ENCODE measurements at places on chromosomes 3 and 15.

- no peak for DNase-seq
Measured at GRCh38 chr3:52866427-52866826, 30.9 kb downstream of the STIMATE start.

GRCh38 chr3:33665294-33665693 is 52.8 kb downstream of the CLASP2 start:
- DNase-seq = no peak

- no peak for DNase-seq
Measured at GRCh38 chr3:110494728-110495127, 576.9 kb upstream of the NECTIN3 start.

GRCh38 chr3:55779543-55779942 is 292.4 kb upstream of the WNT5A start:
- no peak for DNase-seq

- DNase-seq = no peak
Measured at GRCh38 chr3:42524751-42525150, 22.3 kb downstream of the VIPR1 start.

GRCh38 chr15:61064651-61065050 is 164.5 kb downstream of the RORA start:
- DNase-seq = no peak

- DNase-seq = no peak
Measured at GRCh38 chr3:24136624-24137310, 191.7 kb downstream of the NR1D2 start.

GRCh38 chr15:91099995-91100813 is at the start of gene SV2B:
TSS of gene SV2B (plus strand) at chr15:91100257. CDS start at chr15:91226264, 126,007 bp downstream.
- peak; percentile 2 for DNase-seq

DNA sequence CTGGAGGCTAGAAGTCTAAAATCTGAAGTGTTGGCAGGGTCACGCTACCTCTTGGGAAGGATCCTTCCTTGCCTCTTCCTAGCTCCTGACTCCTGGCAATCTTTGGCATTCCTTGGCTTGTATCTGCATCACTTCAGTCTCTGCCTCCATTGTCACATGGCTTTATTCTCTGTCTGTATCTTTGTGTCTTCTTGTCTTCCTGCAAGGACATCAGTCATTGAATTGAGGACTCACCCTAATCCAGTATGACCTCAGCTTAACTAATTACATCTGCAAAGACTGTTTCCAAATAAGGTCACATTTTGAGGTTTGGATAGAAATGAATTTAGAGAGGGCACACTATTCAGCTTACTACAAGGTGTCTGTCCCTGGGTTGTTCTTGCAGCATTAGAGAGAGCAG is 31.1 kb upstream of the UTS2B start:
- DNase-seq = no peak

- no peak for DNase-seq
Measured at GRCh38 chr15:42421376-42421775, 62.1 kb downstream of the CAPN3 start.

DNA sequence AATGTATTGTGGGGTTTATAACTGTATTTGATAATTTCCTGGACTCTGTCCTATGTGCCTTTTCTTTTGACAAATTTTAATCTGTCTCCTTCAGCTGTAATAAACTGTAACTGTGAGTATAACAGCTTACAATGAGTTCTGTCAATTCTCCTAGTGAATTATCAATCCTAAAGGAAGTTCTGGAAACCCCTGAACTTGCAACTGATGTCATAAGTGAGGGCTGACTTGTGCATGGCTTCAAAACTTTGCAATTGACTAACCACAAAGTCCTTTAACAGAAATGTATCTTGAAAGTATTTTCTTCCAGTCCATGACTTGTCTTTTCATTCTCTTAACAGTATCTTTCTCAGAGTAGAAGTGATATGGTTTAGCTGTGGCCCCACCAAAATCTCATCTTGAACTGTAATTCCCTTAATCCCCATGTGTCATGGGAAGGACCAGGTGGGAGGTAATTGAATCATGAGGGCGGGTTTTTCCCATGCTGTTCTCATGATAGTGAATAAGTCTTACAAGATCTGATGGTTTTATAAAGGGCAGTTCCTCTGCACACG is 108.3 kb downstream of the TFDP2 start:
- DNase-seq = no peak

GRCh38 chr3:66439666-66440344 is 61.0 kb downstream of the LRIG1 start:
- no peak for DNase-seq

- no peak for DNase-seq
Measured at GRCh38 chr15:33091983-33092693, 102.4 kb downstream of the FMN1 start.

DNA sequence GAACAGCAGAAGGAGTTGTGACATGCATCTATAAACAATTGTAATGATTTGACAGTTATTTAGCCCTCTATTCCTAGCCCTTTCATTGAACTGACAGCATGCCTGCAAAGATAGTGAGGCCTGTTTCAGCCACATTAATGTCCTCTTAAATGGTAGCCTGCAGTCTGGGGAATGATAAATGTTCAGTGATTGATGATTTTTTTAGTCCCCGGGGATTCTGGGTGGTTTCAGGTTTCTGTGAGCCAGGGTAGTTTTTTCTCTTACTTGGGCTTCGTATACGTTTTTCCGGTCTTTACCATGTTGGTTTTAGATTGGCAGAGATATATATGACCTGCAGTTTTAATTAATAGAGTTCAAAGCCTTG is 172.0 kb downstream of the TCF12 start:
- no peak for DNase-seq

DNA sequence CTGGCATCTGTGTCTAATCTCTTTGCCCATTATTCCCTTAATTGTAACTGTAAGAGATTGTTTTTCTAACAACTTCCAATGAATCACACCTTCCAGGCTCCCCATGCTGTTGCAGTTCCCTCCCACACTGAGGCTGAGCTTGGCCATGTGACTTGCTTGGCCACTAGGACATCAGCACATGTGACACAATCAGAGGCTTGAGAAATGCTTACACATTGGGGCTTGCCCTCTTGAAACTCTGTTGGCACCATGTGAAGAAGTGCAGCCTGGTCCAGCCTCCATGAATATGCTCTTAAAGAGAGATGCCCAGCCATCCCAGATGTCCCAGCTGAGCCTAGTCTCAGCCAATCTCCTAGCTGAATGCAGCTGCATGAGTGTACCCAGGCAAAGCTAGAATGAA is 326.8 kb upstream of the SOX2 start:
- no peak for DNase-seq

- no peak for DNase-seq
Measured at GRCh38 chr3:14915636-14916222, 31.7 kb upstream of the NR2C2 start.

GRCh38 chr3:135558150-135558783 is 407.3 kb upstream of the PPP2R3A start:
- no peak for DNase-seq

DNA sequence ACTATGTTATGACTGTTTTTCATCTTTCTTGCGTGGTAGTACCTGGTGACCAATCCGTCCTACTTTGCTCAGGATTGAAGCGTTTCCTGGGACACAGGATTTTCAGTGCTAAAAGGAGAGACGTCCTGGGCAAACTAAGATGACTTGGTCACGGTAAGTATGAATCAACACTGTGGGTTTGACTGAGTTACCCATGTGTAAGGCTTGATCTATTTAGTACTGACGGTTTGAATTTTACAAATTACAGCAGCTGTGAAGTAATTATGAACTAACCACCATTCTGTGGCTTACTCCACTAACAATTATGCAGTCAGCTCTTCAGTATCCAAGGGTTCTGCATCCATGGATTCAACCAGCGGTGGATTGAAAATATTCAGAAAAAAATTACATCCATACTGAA is 172.9 kb upstream of the FEZF2 start:
- no peak for DNase-seq

GRCh38 chr15:68303134-68303533 is 25.6 kb downstream of the FEM1B start:
- DNase-seq = no peak

DNA sequence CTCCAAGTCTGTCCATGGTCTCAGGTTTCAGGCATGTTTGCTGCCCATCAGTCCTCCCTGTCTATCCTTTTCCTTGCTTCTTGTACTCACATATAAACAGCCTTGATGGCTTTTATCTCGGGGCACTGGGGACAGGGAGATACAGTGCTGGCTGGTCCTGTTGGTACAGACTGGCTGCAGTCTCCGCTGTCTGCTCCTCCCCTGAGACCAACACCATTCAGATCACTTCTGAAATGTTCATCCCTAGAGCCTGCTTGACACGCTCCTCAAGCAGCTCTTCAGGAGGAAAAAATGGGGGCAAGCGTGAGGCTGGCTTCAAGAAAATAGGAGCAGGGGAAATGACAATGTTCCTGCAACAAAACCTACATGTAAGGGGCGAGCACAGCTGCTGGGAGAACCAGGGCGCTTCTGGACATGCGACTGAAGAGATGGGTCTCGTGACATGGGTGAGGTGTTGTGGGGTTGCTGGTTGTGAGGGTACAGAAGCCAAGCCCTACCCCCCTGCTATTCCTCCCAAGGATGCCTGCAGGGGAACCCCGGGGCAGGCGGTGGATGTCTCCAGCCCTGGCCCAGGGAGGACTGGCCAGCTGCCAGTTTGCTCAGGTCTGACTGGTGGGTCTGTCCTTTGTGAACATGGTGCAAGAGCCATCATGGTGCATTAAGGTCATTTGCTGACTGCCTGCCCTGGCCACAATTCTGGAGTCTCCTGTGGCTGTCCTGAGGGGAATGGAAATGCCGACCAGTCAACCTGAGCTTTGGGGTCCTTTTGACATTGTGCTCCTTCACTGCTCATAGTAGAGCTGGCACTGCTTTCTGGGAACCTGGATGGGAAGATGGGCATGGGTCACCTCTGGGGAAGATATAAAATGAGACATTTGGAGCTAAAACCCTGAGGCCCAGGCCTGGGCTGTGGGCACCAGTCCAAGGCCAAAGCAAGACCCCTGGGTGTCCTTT is 40.1 kb downstream of the KY start:
- DNase-seq = no peak

- no peak for DNase-seq
Measured at GRCh38 chr3:4665197-4665596, 172.0 kb downstream of the ITPR1 start.

GRCh38 chr3:160748787-160749186 is 7.2 kb upstream of the PPM1L start:
- no peak for DNase-seq

- no peak for DNase-seq
Measured at GRCh38 chr3:186235554-186235953, 126.5 kb downstream of the DGKG start.

DNA sequence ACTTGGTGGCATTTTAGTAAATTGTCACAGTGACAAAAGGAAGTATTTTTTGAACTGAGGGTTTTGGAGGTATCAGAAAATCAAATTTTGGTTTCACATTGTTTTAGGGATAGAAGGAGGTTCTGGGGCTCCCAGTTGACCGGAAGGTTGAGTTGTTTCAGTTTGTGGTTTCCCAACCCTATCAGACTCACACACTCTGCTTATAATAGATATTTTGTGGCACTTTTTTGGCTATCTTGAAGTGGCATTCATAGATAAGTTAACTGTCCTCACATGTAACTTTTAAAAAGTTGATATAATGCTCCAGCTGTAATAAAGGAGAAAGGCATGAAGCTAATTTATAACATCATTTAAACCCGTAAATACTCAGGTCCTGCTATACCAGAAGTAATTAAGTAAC is 12.8 kb downstream of the ARMC8 start:
- no peak for DNase-seq

DNA sequence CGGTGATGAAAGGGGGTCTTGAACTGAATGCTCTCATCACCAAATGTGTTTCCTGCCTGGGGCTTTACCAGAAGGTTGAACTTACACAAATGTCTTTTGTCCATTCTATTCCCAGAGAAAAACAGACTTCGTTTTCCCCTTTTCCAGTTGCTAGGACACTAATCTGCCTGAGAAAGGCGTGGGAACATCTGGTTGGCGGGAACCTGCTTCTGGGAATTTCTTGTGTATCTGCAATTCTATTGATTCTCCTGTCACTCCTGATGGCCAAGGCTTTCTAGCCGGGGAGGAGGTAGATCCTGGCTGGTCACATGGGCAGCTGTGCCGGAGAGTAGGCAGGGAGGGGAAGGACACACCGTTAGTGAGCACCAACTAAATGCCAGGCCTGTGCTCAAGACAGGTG is 31.1 kb upstream of the CCDC174 start:
- DNase-seq = no peak

DNA sequence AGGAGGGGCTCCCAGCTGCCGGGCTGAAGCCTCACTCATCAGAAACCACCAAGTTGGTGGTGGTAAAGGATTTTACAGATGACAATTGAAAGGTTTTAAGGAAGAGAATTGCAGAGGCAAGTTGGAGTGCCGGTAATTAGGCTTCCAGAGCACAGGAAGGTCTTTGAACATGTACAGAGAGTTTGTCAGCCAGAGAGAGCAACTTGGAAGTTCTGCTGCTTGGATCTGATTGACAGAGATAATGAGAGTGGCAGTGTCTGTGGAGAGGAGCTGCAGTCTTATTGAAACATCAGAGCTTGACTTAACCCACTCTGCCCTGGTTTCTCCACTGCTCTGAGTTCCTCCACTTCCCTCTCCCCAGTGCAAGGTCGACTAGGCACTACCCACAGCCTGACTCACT is 448.6 kb downstream of the EPHB1 start:
- no peak for DNase-seq

DNA sequence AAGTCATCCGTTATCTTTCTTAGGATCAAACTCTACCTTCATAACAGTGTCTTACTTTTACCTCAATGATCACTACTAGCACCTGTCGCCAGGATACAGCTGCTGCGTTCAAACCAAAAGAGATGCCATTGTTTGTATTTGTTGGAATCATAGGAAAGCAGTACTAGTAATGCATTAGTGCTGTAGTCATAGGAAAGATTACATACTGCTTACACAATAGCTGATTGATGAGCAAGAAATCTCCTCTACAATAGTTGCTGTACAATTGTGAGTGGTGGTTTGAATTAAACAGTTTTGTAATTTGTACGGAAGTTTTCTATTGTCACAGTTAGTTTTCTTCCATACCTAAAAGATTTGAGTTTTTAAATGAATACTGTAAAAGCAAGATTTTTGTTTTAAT is 21.4 kb downstream of the ACAP2 start:
- DNase-seq = no peak

DNA sequence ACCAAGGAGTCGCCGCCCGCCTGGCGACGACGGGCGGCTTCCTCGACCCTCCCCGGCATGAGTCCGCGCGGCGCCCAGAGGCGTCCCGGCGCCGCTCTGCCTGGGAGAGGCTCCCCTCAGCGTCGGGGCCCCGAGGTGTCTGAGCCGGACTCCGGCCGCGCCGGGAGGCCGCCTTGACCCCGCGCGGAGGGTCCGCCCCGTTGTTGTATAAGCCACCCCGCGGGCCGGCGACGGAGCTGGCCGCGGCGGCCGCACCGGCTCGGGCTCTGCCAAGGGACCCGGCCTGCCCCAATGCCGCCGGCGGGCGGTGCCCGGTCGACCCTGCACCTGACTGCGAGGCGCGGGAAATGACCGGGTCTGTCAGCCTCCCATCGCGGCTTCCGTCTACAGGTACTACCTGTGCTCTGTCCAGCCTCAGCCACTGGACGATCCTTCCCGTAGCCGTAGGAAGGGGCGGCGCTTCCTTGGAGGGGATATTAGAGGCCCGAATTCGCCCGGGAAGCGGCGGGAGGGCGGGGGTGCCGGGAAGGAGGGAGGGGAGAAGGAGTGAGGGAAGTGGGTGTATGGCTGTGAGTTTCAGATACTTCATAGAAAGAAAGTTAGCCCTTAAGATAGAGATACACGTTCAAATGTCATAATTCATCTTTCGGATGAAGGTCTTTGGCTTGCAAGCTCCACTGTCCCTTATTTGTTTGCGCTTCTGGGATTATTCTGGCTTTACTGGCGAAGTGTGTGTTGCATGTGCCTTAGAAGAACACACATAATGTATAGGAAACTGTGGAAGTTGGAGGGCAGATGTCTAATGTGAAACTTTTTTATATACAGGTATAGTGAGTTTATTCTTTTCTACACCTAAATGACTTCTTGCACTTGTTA is 620 bp downstream of the ABHD5 start:
- DNase-seq = peak; percentile 33
